ENCODE measurements at places on chromosomes 6 and 20.

DNA sequence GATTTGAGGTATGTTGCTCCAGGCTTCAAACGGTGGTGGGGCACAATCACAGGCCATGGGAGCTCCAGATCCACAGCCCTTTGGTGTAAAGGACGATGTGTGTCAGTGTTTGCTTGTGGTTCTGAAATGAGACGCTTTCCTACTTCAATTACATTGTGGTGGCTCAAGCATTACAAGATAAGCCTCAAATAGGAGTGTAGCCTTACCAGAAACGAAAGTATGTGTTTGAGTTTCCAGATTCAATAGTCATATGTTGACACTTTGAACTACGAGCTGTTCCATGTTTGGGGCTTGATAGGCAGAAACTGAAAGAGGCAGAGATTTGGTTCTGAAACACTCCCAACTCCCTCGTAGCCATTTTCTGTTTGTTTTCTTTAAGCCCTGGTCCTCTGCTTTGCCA lies 187.1 kb downstream of the MYLK4 start:
- DNase-seq, result no peak

GRCh38 chr6:163826629-163827028 lies 412.1 kb downstream of the QKI start:
- DNase-seq, result no peak

GRCh38 chr20:50146732-50147662 lies 6.5 kb downstream of the PEDS1 start:
- DNase-seq, result no peak

GRCh38 chr20:2042400-2042799 lies 48.5 kb upstream of the PDYN start:
- no peak for DNase-seq

- DNase-seq, result no peak
These were observed 43.1 kb upstream of the NAA20 start for GRCh38 chr20:19973961-19974629.

DNA sequence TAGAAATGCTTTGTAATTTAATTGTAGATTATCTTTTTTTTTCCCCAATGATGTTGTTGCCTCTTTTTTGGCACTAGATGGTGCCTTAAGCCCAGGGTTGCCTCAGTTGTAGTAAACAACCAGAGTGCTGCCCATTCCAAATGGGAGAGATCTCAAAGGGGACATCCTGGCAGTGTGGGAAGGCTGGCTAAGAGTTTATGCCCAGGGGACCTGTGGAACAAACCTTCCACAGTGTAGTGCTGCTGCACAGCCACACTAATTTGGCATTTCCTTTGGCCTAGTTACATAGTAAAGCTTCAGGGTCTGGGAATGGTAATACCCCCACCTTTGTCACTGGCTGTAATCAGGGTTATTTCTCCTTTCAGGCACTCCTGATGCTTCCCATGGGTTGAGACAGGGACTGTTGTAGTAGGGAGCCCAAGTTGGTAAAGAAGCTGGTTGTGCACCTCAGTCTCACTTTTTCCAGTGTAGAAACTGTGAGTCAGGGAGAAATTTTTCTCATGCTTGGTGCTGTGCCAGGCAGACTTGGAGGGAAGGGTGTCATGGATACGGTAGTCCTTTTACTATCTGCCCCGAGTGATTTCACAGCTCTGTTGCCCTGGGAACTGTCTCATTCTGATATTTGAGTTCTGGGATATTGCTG lies 177.8 kb upstream of the ECI2 start:
- no peak for DNase-seq

- no peak for DNase-seq
These were observed 95.5 kb downstream of the PPP1R14C start for GRCh38 chr6:150238336-150238741.

DNA sequence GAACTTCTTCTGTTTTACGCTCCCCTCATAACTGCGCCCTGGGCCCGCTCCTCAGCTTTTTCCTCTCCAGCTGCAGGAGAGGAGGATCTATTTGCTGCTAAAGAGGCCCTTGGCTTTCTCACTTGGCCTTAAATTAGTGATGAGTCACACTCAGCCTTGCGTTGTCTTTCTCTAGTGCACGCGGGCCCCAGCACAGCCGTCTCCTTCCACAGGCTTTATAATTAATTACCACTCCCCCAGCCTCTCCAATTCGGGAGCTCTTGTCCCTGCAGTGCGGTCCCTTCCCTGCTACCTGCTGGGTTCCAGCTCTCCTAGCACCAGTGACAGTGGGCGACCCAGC lies 25.2 kb downstream of the PACSIN1 start:
- DNase-seq, result peak; percentile 39

DNA sequence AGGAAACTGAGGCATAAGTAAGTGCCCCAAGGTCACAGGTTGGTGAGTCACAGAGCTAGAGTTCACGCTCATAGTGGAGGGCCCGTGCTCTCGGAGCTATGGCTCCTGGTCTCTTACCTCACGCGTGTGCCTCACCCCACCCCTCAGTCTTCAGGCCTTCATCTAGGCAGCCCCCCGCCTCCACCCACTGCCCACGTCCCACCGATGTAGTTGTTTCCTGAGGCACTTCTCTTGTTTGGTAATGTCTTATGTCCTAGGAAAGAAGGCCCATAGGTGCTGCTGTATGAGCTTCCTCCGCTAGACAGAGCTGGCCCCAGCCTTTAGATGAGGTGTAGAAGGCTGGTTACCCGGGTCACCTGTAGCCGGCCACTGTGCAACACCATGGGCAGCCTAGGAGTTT lies 5.1 kb downstream of the RIPK1 start:
- DNase-seq, result no peak

- DNase-seq, result peak; percentile 33
These were observed 210.0 kb upstream of the CST7 start for GRCh38 chr20:24738981-24739633.

- DNase-seq, result no peak
These were observed 52.3 kb downstream of the MBOAT1 start for GRCh38 chr6:20159781-20160540.

DNA sequence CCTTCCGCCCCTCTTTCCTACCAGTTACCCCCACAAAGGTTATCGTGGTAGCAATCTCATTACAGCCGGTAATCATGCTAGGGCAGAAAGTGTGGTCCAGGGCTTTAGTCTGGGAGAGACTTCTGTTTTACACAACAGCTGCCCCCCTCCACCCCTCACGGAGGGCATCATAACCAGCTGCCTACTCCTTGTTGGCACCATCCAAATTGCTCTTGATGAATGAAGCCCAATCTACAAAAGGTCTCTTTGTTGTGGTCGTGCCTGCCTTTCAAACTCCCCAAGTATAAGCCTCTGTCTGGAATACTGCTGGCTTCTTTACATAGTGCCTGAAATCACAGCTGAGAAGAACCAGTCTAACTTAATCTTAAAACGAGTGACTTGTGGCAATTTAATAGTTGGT lies 157.9 kb downstream of the INSM1 start:
- no peak for DNase-seq

- no peak for DNase-seq
These were observed 201.4 kb downstream of the IBTK start for GRCh38 chr6:82045965-82046756.

DNA sequence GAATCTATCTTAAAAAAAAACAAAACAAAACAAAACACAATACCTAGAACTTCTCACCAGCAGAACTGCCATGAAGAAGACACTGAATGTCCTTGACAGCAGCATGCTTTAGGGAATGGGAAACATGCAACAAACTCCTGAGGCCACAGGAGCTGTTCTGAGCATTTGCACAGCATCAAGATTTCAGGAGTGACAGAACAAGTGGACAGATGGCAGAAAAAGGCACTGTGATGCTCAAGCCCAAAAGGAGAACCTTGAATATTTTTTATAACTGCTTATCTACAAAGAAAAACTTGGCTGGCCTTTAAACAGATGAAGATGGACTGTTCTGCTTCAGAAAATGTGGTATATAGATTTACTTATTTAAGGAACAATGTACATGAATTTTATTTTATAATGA lies 158.9 kb downstream of the RALGAPA2 start:
- DNase-seq, result peak; percentile 87

DNA sequence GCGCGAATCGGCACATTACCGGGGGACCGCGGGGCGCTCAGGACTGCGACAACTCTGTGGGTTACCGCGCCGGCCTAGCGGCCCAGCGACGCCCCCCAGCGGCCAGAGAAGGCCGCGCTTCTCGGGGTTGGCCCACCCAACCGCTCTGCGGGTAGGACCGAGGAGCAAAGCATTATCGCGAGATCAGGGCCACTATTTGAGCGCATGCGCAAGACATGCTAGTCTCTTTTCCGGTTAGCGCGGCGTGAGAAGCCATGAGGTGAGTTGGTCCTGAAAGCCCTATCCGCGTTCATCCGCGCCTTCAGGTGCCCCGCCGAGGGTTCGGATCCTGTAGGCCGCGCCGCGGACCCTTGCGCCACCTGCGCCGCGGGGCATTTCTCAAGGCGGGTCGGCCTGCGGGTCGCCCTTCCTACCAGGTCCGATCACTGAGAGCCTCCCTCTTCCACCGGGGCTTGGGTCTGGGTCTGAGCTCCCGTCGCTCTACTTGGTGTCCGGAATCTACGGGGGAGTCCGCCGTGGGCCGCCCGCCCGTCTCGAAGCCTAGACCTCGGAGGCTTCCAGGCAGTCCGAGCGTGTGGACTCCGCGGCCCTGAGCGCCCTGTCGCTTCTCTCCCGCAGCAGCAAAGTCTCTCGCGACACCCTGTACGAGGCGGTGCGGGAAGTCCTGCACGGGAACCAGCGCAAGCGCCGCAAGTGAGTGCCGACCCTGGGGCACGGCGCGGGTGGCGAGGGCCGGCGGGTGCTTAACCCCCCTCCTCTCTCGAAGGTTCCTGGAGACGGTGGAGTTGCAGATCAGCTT lies at the start of gene RPL10A:
RPL10A (plus strand) TSS at position 221 of the 799 bp plus-strand sequence; CDS start at position 255, 34 bp downstream.
- peak; percentile 96 for DNase-seq

GRCh38 chr20:4109307-4109940 lies 94.1 kb upstream of the RNF24 start:
- no peak for DNase-seq

- no peak for DNase-seq
These were observed 26.6 kb upstream of the KLHL31 start for GRCh38 chr6:53692172-53692571.

DNA sequence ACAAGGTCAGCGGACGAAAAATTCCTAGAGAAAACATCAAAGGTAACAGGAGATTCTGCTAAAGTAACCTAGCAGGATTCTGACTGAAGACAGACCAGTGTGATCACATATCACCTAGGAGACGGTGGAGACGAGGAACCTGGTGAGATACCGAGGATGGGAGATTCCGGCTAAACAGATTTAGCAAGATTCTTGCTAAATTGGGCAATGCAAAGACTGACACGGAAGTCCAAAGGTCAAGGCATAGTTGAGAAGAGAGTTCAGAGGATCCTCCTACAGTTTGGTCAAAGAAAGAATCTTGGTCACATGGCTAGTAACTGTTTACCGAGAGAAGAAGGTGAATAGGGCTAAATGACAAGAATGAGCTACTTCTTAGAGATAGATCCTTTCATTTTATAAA lies 61.1 kb downstream of the TMEM170B start:
- DNase-seq, result no peak

DNA sequence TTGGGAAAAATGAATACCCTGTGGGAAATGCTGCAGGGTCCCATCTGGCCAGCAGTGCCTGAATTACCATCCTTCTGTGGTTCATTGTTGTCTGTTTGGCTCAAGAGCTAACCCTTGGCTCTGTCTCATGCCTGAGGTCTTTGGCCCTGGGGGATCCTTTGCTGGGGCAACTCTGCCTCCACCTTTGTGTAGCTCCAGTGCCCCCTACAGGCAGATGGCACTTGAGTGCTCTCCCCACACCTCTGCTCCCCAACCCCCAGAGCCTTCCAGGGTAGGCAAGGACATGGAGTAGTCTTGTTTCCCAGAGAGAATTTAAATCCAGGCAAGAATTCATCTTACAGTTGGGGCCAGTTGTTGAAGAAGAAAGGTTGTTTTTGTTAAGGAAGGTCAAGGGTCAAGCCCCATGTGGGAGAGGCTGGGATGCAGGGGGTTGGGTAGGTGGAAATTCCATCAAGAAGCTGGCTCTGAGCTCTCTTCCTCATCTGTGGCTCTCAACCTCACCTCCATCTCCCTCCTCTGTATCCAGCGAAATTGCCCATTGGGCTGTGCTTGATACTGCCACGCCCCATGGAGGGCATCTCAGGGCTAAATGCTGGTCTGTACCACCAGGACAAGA lies 44.2 kb downstream of the ZNF831 start:
- peak; percentile 43 for DNase-seq

- DNase-seq, result no peak
These were observed 31.8 kb upstream of the ZNF133 start for GRCh38 chr20:18256440-18257090.

- no peak for DNase-seq
These were observed 34.7 kb upstream of the STX16 start for GRCh38 chr20:58616411-58616810.

DNA sequence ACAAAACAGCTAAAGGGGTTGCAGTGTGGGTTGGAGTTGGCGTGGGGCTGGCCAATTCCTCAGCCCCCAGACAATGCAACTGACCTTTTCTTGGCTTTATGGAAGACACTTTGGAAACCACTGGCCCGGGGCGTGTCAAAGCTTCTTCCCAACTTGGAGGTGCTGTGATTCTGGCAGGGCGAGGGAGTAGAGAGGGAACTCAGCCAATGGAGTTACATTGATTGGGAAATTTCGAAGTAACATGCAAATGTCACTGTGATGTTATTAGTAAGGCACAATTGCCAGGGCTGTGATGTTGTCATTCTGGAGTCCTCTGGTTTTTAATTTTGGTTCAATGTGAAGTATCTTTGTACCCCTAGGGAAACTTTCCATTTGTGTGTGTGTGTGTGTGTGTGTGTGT lies 41.5 kb upstream of the EPB41L1 start:
- DNase-seq, result no peak

GRCh38 chr6:159529934-159530333 lies 163.1 kb downstream of the SOD2 start:
- peak; percentile 17 for DNase-seq

- DNase-seq, result no peak
These were observed 14.5 kb downstream of the COL11A2 start for GRCh38 chr6:33177552-33178446.

DNA sequence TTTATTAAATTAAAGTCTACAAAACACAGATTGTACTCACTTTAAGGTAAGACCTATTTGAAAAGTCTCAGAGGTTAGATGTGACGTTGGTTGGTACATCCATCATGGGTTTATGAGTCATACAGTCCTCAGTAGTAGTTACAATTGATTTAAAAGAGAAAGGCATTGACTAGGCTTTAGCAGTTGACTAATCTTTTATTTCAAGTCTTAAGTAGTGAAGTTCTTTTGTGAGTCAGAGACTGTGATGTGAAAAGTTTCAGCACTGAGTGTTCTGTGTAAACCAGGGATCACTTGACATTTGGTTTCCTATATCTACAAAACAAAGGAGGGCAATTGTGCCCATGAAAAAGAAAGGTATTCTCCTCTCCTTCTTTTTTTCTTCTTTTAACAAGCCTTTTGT lies 221.3 kb downstream of the GRIK2 start:
- DNase-seq, result no peak

- no peak for DNase-seq
These were observed 228.2 kb downstream of the CDH4 start for GRCh38 chr20:61480158-61480825.

GRCh38 chr20:32611286-32611685 lies 26.2 kb upstream of the NOL4L start:
- DNase-seq, result peak; percentile 47

- DNase-seq, result no peak
These were observed 22.3 kb downstream of the GCNT2 start for GRCh38 chr6:10543488-10543887.

All from NCI-H524 (cell line).